Nucleus accumbens (tissue), 56 donors: ENCODE measurements at places on chromosomes 2 and 18.
A peak's percentile ranks its signal among the peaks of the same experiment; 100 is the strongest.

DNA sequence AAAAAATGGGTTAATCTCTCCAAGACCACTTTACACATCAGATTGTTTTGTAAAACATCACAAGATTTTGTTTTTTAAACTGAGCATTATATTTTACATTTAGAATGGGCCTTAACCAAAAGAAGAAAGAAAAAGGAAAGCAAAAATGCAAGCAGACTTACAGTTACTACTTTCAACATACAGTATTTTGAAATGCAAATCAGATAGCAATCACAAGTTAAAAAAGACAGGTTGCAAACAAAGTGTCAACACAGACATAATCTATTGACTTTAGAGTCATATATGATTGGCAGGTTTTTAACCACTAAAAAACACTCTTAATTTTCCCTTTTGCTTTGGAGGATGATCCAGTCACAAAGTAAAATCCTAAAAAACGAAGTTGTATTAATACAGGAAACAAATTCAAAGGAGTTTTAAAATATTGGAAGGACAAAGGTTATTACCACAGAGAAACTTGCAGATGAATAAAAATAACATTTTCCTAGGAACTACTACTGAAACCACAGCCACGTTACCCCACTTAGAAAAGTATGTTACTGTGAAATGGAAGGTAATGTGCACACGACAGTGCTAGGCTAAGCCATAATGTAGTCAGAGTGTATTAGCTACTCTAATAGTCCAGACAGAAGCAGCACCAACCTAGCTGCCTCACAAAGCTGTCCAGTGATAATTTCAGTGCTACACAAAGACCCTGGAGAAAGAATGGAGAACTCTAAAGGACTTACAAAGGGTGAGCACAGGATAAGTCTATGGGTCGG is 22.9 kb downstream of the DARS1 start:
- no peak for DNase-seq

- peak; percentile 62 for DNase-seq
Observed at GRCh38 chr18:74493689-74494088, 2.5 kb upstream of the CNDP2 start.

- DNase-seq, result no peak
Observed at GRCh38 chr2:236156095-236156859, 11.9 kb downstream of the GBX2 start.

DNA sequence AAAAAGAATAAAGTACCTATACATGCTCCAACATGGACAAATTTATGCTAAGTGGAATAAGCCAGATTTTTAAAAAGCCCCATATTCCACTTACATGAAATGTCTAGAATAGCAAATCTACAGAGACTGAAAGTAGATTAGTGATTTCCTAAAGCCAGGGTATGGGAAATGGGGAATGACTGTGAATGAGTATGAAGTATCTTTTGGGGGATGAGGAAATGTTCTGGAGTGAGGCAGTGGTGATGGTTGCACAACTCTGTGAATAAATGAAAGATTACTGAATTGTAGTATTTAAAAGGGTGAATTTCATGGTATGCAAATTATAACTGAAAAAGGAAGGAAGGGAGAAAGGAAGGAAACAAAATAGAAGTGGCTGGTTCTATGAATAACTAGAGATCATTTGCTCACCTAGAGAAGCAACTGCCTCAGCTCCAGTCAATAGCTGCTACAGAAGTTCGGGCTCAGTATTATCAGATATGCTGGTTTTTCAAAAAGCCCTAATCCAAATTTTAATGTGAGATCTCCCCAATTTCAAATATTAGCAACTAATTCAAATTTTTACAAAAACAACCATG is 39.3 kb downstream of the MAP3K2 start:
- no peak for DNase-seq

GRCh38 chr2:100309973-100310719 is 12.2 kb downstream of the LONRF2 start:
- DNase-seq, result no peak

- DNase-seq, result no peak
Observed at GRCh38 chr2:120547662-120548061, 188.0 kb upstream of the GLI2 start.
